ENCODE measurements at places on chromosomes 7 and 10.

GRCh38 chr7:18706670-18707069 is 211.1 kb downstream of the HDAC9 start:
- DNase-seq = no peak

- no peak for DNase-seq
Measured at GRCh38 chr7:7321681-7322080, 139.3 kb downstream of the C1GALT1 start.

DNA sequence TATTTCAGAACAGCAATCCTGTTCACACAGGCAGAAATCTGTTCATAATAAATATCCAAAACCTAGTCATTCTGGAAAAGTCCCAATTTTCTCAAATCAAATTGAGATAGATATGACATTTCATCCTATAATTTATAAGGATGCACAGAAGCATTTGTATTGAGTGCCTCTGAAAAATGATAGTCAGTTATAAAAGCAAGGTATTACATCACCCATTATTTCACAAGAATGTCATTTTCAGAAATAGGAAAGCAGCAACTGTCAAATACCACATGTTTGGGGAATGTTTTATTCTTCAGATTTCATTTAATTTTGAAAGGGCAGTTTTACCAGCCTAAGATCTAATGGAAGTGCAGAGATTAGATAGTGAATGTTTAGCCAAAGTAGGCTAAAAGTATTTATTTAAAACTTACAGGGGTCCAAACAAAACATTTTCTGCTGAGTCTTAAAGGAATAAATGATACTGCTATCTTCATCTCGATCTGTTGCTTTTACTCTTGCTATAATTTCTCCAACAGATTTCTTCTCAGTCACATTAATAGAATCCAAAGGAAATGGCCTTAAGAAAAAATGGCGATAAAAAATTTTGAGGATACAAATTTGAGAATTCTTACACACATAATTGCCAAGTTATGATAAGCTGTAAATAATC is 185.8 kb downstream of the HGF start:
- no peak for DNase-seq

- no peak for DNase-seq
Measured at GRCh38 chr10:5833814-5834213, 20.6 kb upstream of the GDI2 start.

DNA sequence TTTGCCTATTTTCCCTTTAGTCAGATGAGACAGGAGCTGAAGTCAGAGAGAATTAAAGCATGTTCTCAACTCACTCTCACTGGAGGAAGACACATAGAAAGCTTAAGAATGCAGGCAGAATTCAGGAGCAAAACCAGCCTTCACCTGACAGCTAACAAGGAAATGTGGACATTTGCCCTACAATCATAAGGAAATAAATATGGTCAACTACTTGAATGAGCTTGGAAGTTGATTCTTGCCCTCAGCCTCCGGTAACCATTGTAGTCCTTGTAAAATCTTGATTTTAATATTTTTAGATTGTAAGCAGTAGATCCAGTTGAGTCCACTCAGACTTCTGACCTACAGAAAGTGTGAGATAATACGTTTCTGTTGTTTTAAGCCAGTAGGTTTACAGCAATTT is 752.5 kb upstream of the ZWINT start:
- DNase-seq = no peak

DNA sequence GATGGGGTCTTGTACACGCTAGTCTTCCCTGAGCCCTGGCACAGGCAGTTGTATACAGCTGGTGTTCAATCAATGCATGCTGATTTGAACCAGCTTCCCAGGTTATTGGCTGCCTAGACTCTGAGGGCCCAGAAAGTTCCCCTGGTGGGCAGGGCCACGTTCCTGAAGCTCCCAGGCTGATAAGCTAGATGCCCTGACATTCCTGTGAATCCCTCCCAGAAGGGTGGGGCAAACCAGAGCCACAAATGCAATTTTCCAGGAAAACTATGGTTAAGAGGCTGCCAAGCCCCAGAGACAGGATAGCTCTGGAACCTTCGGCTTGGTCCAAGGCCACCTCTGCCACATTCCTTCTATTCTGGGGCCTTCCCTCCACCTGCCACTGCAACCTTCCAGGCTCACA is 78.2 kb downstream of the FAM53B start:
- DNase-seq = no peak

GRCh38 chr7:87510411-87510875 is 35.0 kb upstream of the ABCB4 start:
- no peak for DNase-seq

DNA sequence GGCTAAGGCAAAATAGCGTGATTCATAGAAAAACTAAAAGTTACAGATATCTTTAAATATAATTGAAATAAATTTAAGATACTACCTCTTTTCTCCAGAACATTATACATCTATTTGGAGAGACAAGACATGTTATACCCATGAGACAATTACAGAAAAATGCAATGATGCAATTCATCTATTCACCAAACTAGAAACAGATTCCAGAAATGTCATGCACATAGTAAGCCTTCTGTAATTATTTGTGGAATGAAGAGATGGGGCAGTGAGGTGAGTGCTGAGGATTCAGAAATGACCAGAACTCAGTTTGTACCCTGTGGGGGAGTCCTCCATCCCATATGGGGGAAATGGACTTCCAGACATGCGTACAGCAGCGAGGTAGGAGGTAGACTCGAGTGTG is 99.4 kb downstream of the MKX start:
- no peak for DNase-seq

DNA sequence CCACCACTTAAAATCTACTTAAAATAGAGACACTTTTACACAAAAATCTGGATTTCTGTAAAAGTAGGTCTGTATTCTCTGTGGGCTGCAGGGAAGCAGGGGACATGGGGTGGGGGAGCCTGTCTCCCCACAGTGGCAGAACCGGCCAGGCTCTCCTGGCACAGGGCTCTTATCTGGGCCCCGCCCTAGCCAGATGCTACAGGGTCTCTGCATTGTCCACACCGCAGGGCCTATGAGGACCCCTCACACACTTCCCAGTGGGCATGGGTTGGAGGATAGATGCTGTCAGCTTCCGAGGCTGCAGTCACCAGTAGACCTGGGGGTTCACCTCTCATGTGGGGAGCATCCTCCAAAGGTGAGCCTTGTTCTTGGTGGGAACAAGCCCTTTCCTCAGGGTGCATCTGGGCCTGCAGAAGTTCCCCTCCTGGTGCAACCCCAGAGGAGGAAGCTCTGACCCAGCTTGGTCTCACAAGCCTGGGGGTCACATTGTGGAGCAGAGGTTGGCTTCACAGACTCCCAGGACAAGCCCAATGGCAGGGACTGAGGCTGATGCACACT is 15.4 kb upstream of the MYL7 start:
- no peak for DNase-seq

- DNase-seq = no peak
Measured at GRCh38 chr10:52284416-52285013, 29.6 kb upstream of the DKK1 start.

GRCh38 chr10:114174695-114175188 is 739 bp upstream of the CCDC186 start:
- no peak for DNase-seq

- no peak for DNase-seq
Measured at GRCh38 chr10:4723860-4724259, 102.1 kb upstream of the AKR1E2 start.

GRCh38 chr10:69483963-69484362 is 32.7 kb downstream of the TSPAN15 start:
- no peak for DNase-seq

- no peak for DNase-seq
Measured at GRCh38 chr10:126696684-126697083, 26.2 kb upstream of the C10orf90 start.
